Activated CD8-positive, alpha-beta memory T cell treated with anti-CD3 and anti-CD28 coated beads, Interleukin-2, amount 10 ng/mL, durations not matched to agents 7 days and 5 days (primary cell): ENCODE measurements at places on chromosomes 7 and 10.

DNA sequence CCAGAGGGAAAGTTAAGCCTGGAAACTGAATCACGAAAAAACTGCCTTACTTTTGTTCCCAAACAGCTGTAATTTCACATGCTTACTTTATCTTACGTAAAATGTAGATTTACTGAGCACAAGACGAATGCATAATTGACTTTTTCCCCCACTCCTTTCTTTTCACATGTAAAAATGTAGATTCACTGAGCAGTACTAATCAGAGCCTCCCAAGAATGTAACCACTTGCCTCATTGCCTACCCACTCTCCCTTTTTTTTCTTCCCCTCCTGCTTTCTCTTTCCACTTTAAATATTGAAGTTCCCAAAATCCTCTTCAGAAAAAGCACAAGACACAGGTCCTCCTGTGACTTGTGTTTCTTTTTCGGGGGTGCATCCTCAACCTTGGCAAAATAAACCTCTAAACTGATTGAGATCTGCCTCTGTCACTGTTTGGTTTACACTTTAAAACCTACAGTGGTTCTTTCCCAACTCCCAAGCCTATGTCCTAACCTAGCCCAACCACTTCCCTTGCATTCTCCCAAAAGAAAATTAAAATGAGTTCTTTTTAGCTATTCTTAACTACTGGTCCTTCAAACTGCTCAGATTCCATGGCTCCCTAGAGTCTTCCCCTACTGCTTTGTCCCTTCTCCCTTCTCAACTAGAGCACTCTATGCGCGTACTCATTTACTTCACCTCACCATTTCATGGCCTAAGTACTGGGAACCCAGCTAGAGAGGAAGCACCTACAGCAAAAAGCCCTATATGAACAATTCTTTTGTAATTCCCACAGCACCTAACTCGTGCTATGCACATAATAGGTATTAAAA is 236.6 kb upstream of the MKLN1 start:
- DNase-seq: no peak

DNA sequence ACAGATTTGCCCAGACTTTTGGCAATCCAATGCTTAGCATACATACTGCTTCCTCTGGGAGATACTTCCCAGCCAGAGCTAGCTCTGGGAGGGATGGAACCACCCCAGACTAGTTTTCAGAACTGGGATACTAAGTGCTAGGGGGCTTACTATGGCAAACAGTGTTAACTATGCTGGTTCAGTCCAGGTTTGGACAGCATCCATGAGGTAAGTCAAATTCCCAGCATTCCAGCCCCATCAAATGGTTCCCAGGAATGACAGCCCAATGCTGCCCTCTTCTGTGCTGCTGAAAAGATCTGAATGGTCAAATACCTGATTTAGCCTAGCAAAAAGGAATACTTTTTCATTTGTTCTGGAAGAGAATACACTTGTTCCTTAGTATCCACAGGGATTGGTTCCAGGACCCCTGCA is 141.7 kb upstream of the CCDC6 start:
- no peak for DNase-seq

GRCh38 chr10:33085313-33085833 is 127.3 kb upstream of the ITGB1 start:
- no peak for DNase-seq

DNA sequence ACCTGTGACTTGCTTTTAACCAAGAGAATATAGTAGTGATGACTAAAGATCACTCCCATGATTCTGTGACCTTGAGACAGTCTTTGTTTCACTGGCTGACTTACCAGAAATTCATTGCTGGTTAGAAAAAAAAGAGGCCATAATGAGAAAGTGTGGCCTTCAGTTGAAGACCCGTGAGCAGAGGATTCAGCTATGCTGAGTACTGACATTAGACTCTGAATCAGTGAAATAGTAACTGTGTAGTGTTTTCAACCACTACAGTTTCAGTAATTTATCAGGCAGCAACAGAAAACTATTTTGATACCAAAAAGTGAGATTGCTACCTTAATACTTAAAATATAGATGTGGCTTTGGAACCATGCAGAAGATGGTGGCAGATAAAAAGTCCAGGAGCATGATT is 298.0 kb upstream of the KCND2 start:
- DNase-seq: no peak

DNA sequence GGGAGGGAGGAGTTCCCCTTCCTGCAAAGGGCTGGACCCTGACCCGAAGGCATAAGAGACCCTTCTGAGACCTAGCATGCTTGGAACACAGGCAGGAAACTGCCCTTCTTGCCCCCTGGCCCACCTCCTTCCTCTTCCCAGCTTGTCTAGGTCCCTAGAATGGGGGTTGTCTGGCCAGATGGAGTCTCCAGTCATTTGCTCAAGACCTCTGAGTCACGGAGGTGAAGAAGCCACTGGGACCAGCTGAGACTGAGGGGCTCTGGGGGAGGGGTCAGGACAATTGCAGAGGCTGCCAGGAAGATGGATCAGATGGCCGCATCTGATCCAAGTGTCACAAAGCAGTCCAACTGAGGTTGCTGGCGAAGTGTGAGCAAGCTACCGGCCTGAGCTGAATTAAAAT is 46.2 kb downstream of the COL13A1 start:
- DNase-seq: no peak

- DNase-seq: no peak
Observed at GRCh38 chr7:19491821-19492452, 216.9 kb downstream of the POLR1F start.

DNA sequence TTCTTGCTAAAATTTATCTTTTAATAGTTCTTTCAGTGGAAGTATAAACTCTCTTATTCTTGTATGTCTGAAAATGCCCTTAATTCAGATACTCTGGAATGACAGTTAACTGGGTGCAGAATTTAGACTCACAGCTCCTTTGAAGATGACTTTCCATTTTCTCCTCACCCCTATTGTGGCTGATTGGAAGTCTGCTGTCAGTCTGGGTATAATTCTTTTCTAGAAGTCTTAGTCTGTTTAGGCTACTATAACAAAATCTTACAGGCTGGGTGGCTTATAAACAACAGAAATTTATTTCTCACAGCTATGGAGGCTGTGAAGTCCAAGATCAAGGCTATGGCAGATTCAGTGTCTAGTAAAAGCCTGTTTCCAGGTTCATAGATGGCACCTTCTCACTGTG is 145.2 kb upstream of the GDF10 start:
- no peak for DNase-seq

DNA sequence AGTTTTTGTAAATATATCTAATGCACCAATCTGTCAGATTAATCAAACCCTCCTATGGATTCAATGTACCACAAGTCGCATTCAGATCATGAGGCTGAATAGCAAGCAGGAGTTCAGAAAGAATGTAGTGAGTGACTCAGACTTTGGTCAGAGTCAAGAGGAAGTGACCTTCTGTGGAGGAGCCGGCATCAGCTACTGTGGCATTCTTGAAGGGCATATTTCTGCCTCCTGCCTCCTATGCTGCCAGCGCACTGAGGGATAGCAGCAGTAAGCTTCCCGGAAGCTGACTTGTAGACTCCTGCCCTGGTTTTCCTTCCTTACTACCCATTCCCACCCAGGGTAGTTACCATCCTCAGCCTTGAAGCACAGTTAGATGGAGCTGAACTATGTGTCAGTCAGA is 867.5 kb downstream of the NRG3 start:
- no peak for DNase-seq

- no peak for DNase-seq
Observed at GRCh38 chr10:69991151-69991550, 61.5 kb upstream of the MACROH2A2 start.

DNA sequence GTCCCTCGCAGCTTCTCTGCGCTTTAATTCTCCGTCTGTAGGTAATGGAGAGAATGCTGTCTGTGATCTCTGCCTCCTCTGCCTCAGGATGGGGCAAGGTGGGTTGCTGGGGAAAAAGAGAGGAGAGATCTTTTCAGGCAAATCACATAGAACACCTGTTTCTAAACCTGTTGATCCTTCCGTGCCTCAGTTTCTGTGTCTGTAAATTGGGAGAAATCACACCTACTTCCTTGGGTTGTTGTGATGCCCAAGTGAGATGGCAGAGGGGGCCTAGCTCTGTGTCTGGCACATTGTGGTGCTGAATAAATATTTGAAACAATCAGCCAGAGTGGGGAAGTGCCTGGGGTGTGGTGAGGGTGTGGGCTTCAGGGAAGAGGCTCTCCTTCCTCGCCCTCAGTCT is 28.8 kb downstream of the KAZALD1 start:
- DNase-seq: no peak

GRCh38 chr10:77159538-77160110 is 478.0 kb downstream of the KCNMA1 start:
- no peak for DNase-seq

DNA sequence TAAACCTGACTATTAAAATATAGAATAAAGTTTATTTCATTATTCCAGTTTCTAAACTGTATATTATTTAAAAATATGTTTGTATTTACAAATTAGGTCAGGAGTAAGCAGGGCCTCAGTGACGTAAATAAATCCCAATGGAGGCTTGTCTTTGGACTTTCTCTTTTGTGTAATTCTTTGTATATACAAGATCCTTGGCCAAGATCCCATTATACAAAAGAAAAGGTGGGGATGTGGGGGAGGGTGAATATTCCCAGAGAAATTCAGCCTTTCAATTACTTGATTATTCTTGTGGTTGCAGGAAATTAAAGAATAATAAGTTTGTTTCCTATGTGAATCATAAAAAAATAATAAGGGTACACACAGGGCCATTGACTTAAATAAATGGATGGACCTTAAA is 178.7 kb upstream of the PRPS1L1 start:
- no peak for DNase-seq

- no peak for DNase-seq
Observed at GRCh38 chr10:75851580-75852345, 420.3 kb downstream of the LRMDA start.

GRCh38 chr7:2013381-2014311 is 219.1 kb downstream of the MAD1L1 start:
- no peak for DNase-seq

DNA sequence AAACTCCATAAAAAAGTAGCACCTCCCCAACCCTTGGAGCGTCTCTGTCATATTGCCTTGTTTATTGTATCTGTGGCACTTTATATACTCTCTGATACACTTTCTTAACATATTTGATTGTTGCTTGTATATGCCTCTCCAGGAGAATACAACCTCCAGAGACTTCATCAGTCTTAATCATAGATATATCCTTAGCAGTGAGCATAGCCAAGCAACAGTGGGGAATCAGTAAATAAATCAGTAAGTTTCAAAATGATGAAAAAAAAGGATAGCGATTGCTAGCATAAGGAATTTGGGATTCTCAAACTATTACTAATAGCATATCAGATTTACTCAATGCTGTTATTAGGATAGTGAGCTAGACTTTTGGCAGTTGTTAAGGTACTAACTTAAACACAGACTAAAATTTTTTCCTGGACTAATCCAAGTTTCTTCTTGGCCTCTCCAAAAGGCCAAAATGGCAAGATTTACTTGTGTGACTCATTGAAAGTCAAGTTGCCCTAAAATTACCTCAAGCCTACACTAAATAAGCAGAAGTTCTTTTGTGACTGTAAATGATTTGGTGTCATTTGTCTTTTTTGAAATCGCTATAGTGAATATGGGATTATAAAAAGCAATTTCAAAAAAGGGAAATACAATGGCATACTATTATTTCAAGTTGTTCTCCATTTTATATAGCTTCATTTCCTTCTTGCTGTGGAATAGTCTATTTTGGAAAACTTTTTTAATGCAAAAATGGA is 177.9 kb downstream of the CHN2 start:
- no peak for DNase-seq

DNA sequence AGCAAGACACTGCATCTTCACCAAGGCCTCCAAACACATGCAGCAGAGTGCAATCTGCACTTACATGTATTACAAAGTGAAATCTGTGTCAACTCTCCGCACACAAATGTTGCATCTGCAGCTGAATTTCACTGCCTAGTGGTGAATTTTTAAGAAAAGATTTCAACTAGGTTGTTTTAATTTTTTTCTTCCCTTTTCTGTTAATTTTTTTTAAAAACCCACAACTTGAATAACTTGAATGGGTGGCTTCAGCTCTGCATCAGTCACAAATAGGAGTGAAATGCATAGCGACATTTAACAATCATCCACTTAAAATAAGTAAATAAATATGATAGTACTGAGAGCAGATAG is 5.9 kb downstream of the HOXA13 start:
- DNase-seq: no peak

GRCh38 chr10:116353817-116354216 is 29.6 kb downstream of the CCDC172 start:
- DNase-seq: no peak

DNA sequence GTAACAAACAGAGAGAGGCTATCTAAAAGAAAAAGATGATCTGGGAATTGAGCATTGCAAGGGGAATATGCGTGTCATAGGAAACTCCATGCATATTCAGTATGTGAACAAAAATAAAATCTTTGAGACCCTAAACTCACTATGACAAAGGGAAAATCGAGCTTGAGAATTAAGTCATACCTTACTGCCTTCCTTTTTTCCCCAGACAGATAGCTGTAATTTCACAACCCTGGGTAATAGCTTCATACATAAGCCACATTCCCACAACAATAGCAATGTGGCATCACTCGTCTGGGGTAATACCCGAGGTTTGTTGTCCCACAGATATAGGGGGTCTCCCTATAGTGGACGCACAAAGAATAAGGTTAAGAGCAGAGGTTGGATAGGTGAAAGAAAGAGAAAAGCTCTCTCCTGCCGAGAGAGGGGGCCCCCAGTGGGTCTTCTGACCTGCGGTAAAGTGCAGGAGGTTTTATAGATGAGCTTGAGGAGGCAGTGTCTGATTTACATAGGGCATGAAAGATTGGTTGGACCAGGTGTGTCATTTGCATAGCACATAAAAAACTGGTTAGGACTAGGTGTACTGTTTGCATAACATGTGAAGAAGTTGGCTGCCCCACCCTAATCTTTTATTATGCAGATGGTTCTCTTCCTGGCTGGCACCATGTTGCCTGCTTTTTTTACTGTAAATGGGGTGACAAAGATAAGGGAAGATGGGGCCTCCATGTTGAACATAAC is 11.6 kb downstream of the CYP3A43 start:
- DNase-seq: no peak

DNA sequence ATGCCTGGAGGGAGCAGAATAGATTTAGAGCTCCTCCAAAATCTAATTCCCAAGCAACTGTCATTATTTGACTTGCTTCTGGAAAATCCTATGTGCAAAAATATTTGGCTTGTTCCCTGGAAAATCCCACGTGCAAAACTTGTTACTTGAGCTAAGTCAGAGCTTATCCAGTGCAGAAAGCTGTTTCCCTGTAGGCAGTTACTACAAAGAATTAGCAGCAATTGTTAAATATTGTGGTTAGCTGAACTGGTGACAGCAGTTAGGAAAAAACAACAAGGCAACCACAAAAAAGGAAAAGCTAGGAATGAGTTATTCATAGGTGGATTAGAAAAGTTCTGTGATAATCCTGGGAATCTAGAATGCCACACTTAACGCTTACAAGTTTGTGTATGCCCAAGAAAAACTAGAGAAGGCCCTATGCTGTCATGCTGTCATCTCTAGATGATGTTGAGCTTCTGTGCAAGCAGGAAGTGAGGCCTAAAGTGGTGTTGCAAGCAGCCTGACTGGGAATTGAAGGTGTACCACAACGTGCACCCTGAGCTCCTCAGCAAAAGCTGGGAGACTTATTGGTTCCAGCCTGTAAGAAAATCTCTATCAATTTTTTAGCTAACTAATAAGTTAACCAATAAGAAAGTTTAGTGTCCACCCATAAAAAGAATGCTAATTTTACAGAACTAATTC is 738.6 kb upstream of the LRRTM3 start:
- no peak for DNase-seq
